ENCODE measurements at places on chromosomes 3 and 15.

- DNase-seq: no peak
Measured at GRCh38 chr3:52402101-52402521, 42.8 kb downstream of the SEMA3G start.

DNA sequence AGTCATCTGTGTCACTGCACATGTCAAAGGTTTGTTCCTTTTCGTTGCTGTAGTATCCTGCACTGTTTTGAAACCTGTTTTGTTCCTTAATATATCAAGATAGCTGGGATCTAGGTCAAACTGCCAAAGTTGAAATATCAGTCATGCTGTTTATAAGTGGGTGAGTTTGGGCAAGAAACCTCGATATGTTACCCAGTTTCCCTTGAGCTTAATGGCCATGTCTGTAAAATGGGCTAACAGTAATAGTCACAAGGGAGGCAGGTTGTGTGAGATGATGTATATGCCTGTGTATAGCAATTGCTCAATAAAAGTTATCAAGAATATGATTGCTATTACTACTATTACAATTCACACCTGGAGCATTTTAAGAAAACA is 57.1 kb downstream of the BHLHE40 start:
- no peak for DNase-seq

GRCh38 chr15:65248511-65249255 is 37.4 kb upstream of the CILP start:
- peak; percentile 44 for DNase-seq

DNA sequence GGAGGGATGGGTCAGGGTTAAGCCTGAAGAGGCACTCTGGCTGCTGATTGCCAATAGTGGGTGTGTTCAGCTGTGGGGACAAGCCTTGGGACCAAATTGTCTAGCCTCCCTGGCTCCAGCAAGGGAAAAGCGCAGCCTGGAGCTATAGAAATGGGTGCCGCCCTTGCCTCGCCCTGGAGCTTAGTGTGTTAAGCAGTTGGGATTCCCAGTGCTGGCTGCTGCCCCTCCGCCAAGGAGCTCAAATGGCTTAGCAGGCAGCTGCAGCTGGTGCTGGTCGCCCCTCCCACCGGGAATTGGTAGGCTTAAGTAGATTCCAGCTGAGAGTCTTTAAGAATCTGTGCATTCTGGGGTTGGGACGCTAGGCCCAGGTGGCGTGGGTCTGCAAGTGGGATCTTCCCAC is 662.9 kb upstream of the TBL1XR1 start:
- no peak for DNase-seq

DNA sequence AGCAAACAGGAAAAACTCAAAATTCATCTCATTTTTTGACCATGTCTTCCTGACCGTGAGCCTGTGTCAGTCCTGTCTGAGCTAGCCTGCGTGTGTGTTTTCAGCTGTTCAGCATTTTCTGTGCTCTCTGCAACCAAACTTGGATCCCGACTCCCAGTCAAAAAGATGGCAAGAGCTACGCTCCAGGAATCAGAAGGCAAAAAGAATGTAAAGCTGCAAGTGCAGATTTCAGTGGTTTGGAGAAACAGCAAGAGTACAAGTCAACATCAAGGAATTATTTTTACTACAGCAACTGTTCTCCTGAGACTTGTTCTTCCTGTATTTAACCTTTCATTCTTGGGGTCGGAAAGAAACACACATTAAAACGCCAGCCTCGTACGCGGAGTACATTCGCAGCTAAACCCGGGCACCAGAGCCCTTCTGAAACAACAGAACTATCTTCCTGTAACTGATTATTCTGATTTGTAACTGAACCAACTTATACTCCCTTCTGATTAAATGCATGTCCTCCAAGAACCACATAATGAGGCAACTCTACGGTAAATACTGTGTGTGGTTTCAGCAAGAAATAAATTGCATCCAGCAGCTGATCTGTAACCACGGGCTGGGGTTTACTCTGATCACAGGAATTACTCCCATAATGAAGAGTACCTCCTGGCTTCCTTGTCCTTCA is 107.4 kb downstream of the LRIG1 start:
- peak; percentile 47 for DNase-seq

- no peak for DNase-seq
Measured at GRCh38 chr3:152229692-152230091, 39.0 kb upstream of the MBNL1 start.

GRCh38 chr3:186417791-186418190 is 55.8 kb upstream of the DGKG start:
- DNase-seq: peak; percentile 91

- DNase-seq: no peak
Measured at GRCh38 chr15:33182926-33183325, 11.6 kb downstream of the FMN1 start.

GRCh38 chr15:77620297-77620696 is 12.4 kb downstream of the LINGO1 start:
- DNase-seq: no peak

GRCh38 chr3:149291178-149291577 is 42.3 kb downstream of the TM4SF18 start:
- no peak for DNase-seq

- peak; percentile 37 for DNase-seq
Measured at GRCh38 chr15:65791335-65792137, 557 bp downstream of the DENND4A start.

Data from fibroblast of skin of scalp (primary cell).